Fibroblast of lung (primary cell): ENCODE measurements at places on chromosomes 6 and 20. TPM values are rescaled to one million over a fixed set of nuclear protein-coding genes. Genes with fewer than 3 reads are reported as not detected.

Gene LY86
- polyA plus RNA-seq, result not detected in 2 replicates

Gene SEL1L2
- polyA plus RNA-seq, result not detected in 2 replicates

Gene HCRTR2
- not detected in 2 replicates for polyA plus RNA-seq

Gene MYLK4
- polyA plus RNA-seq, result 0.24 and 0.59 TPM in 2 replicates

- DNase-seq, result no peak
These were observed 347.5 kb downstream of the PRL start for GRCh38 chr6:21949211-21949801.

DNA sequence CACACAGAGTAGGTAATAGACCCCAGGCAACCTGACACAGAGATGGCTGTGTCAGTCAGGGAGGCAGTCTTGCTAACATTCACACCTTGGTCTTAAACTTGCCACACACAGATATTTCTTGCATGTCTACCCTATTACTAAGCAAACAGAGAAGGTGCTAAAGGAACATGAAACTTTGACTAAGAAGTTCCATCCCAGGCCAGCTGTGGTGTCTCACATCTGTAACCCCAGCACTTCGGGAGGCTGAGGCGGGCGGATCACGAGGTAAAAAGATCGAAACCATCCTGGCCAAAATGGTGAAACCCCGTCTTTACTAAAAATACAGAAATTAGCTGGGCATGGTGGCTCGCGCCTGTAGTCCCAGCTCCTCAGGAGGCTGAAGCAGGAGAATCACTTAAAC is 222.4 kb upstream of the JARID2 start:
- no peak for DNase-seq

GRCh38 chr6:83514866-83515466 is 2.6 kb downstream of the PRSS35 start:
- peak; percentile 51 for DNase-seq

- no peak for DNase-seq
These were observed 6.8 kb downstream of the TMEM63B start for GRCh38 chr6:44133981-44134711.
